Stimulated activated CD8-positive, alpha-beta memory T cell treated with anti-CD3 and anti-CD28 coated beads, Interleukin-7, amount 100 ng/mL, for 1 hour (primary cell): ENCODE measurements at places on chromosomes 5 and 9.

DNA sequence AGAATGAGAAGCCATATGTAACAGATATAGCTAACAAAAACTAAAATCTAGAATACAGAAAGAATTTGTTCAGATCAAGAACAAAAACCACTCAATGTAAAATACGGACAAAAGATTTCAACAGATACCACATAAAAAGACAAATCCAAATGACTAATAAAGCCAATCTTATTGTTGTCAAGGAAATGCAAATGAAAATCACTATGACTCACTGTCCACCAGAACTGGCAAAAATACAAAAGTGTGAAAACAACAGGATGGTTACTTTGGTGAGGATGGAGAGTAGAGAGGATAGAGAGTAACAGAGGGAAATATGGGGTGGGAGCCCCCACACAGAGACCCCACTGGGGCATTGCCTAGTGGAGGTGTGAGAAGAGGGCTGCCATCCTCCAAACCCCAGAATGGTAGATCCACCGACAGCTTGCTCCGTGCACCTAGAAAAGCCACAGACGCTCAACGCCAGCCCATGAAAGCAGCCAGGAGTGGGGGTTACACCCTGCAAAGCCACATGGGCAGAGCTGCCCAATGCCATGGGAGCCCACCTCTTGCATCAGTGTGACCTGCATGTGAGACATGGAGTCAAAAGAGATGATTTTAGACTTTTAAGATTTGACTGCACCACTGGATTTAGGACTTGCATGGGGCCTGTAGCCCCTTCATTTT, 15.2 kb upstream of the RHOBTB3 start:
- DNase-seq = no peak

DNA sequence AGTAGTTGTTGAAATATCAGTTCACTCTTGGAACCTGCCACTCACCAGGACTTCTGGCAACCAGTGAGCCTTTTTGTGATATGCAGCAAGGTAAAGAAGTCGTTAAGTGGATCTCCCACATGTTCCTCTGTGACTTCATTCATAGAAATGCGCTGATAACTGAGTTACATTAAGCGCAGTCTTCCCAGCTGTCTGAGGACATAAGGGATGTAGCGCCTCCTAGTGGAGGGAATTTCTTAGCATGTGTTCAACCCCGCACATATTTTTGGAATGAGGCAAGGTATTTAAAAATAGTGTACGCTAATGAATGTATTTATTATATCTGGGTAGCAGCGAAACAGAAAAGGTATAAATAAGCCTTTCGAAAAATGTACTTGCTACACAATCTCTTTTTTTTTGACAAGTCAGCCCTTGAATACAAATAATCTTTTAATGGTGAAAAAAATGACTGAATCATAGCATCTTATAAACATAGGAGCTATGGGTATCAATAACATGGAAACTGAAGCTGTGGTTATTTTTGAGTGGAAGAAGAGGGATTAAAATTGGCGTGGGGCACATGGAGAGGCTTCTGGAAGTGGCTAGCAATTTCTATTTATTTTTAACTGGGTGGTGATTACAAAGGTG, 38.0 kb downstream of the PALM2AKAP2 start:
- DNase-seq = peak; percentile 4

- no peak for DNase-seq
Measured at GRCh38 chr5:150461231-150461630, 11.7 kb upstream of the RPS14 start.

GRCh38 chr5:132556153-132556762, 519 bp upstream of the RAD50 start:
- DNase-seq = no peak

DNA sequence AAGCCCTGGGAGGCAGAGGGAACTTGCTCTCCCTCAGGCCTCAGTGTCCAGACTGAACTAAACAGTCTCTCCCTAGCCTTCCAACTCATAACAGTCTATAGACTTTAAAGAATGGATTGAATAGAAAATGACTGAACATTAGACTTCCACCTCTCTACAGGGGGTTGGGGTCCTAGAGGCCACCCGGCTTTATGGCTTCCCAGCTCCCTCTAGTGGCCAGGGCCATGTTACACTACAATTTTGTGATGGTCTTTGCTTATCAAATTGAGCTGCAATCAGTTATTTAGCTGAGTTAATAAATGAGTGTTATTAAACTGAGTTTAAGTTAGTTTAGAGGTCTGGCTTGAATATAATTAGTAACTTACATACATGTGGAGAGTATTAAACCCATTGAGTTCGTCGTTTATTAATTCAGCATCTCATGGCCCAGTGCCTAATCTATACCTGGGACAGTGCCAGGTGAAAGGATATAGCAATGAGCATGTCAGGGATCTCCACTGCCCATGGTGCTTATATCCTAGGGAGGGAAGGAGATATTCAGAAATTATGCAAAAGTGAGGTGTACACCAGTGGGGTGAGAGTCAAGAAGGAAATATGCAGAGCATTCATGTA, 105.2 kb downstream of the SH3TC2 start:
- no peak for DNase-seq

DNA sequence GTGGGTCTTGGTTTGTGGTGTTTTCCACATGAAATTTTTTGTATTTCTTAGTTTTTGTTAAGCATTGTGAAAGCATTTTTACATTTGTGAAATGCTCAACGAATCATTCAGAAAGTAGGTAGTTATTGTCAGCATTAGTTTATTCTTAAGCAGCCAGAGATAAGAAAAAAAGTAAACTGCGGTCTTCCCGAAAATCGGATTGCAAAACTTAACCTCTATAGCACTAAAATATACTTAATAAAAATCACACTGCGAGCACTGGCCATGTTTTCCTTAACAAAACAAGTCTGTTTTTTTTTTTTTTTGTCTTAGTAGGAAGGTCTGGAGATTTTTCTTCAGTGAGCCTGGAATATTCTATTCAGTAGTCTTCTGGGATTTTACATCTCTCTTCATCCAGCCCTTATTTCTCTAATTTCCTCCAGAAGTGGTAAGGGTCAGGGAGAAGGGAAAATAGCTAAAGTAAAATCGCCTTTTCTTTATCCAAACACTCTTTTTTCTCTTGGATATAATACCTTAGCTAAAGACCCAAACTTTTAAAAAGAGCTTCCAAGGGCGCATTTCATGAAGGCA, 289.9 kb downstream of the DMAC1 start:
- DNase-seq = no peak

- no peak for DNase-seq
Measured at GRCh38 chr9:136711751-136712689, at the start of gene DIPK1B. TSS of gene DIPK1B (plus strand) at chr9:136712572. CDS start at chr9:136712666, 94 bp downstream.

DNA sequence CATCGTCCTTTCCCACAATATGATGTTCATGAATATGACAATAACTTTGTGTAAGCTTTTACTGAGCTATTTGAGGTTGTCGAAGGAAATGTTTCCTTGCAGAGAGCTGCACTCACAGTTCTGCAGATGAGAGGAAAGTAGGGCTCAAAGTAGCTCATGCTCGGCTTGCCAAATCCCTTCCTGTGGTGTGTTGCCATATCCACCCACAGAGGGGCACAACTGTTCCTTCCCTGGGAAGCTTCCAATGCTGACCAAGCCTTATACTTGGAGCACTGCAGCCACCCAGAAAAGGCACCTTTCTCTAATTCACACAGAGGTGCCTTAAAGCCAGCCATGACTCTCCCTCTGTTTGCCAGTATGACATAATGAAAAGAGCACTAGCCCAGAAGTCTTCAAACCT, 390.3 kb downstream of the CAAP1 start:
- no peak for DNase-seq

DNA sequence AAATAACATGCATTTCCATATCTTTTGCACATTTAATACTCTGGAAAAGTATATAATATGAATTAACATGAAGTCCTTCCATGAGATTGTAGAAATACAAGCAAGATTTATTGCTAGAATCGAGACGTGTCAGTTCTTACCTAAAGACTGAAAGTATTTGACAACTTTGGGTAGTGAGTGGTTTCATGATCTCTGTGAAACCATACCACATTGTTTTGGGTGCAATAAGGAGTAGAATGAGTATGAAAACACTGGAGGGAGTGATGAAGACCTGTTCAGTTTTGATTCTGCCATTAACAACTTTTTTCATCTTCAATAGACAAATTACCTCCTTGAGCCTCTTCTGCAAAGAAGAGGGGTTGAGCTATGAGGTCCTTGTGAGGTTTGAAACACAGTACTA, 133.7 kb downstream of the NUDT12 start:
- DNase-seq = no peak

- no peak for DNase-seq
Measured at GRCh38 chr5:98103807-98104206, 669.7 kb upstream of the RGMB start.

- DNase-seq = no peak
Measured at GRCh38 chr5:1202798-1203185, 1.4 kb downstream of the SLC6A19 start.

- DNase-seq = no peak
Measured at GRCh38 chr9:19665146-19665863, 123.5 kb downstream of the SLC24A2 start.

DNA sequence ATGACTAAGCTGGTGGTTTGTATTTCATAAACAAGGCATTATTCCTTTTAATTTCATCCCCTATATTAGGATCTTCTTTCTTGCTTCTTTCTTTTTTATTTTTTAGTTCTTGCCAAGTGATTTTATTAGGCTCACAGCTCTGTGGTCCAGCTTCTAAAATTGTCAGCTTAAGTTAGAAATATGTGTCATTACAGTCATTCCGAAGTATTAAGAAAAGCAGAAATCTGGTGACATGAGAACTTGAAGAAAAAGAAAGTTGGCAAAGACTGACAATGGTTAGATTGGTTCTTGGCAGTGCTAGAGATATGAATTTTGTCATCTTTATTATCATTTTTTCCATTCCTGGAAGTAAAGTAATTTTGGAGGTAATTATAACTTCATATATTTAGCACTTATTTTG, 166.5 kb upstream of the PRR16 start:
- DNase-seq = no peak

DNA sequence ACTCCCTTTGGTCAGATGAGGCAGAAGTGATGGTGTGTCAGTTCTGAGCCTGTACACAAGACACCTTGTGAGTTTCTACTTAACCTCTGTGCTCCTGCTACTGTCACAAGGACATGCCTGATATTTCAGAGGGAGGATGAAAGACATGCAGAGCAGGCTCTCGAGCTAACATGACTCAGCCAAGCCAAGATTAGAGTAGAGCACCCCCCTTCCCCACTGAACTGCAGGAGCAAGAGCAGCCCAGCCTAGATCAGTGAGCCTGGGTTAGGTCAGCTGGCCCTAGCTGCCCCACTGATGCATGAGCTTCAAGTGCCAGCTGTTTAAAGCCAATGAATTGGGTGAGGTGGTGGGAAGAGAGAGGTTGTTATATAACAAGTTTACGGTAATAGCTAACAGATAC, 36.7 kb downstream of the BRINP1 start:
- DNase-seq = no peak

- DNase-seq = no peak
Measured at GRCh38 chr9:9998491-9999287, 614.1 kb downstream of the PTPRD start.

GRCh38 chr5:38650540-38650939, 94.1 kb upstream of the LIFR start:
- no peak for DNase-seq

- no peak for DNase-seq
Measured at GRCh38 chr9:114274217-114274616, 48.7 kb upstream of the ORM1 start.

DNA sequence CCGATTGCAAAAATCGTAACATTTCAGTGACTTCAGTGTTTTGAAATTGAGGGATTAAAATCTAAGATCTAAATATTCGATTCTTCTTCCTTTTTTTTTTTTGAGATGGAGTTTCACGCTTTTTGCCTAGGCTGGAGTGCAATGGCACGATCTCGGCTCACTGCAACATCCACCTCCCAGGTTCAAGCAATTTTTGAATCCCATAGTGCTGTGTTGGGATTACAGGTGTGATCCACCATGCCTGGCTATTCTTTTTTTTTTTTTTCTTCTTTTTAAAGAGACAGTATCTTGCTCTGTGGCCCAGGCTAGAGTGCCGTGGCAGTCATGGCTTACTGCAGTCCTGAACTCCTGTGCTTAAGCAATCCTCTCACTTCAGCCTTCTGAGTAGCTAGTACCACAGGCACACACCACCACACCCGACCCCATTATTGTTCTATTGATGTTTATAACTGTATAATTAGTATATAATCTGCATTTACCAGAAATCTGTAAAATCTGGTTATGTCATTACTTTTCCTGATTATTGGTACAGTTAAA, 42.7 kb downstream of the NSD1 start:
- DNase-seq = no peak

- no peak for DNase-seq
Measured at GRCh38 chr5:40367255-40367654, 312.5 kb upstream of the PTGER4 start.

DNA sequence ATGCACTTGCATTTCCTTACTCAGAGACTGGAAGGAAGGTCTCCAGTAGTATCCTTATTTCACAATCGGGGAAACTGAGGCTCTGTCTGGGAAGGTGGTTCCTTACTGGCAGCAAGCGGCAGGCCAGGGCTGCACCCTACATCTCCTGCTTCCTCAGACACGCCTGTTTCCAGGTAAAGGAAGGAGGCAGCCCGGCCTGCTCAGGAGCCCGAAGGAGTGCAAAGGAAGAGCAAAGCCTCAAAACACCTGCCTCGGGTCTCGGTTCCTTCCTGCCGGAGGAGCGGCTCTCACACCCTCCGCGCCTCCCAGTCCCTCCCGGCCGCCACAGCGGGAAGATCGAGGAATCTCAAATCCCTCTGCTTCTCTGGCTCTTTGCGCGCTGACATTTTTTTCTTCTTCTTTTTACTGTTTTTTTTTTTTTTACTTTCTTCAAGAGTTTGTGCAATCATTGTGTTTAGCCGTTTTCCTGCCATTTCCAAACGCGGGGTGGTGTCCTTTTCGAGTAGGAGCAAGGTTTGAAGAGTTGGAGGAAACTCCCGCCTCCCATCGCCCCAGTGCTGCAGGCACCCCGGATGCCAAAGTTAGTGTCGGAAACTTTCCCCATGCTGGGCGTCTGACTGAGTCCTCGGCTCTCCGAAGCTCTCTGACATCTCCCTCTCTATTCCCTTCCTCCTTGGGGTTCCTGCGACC, 1.0 kb downstream of the GGTA1 start:
- no peak for DNase-seq

GRCh38 chr5:117131048-117131679, 556.5 kb upstream of the SEMA6A start:
- no peak for DNase-seq

- DNase-seq = no peak
Measured at GRCh38 chr5:38379350-38379937, 121.1 kb downstream of the EGFLAM start.

DNA sequence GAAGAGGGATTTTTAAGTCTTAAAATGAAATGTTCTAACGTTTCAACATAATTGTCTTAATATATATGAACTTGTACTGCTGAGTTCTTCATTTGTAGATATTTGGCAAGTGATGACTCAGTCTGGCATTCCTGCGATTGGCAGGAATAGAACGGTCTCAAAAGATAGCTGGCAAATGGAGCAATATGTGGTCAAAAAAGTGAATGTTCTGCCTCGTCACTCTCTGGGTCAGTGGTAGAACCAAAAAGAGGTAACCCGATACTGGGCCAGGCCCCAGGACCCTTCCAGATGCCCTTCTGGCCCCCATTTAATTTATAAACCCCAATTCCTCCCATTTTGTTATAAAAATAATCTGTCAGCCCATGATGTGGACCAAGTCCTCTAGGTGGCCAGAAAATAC, 39.2 kb downstream of the ZNF366 start:
- no peak for DNase-seq

- DNase-seq = no peak
Measured at GRCh38 chr5:32076699-32077695, 97.1 kb downstream of the GOLPH3 start.
